ENCODE measurements at places on chromosomes 3 and 15.

- DNase-seq, result no peak
These were observed 33.6 kb upstream of the MTMR10 start for GRCh38 chr15:31024979-31025378.

- DNase-seq, result no peak
These were observed 136.5 kb downstream of the NTRK3 start for GRCh38 chr15:88120026-88120425.

GRCh38 chr15:96360581-96361308 lies 30.2 kb downstream of the NR2F2 start:
- DNase-seq, result no peak

- no peak for DNase-seq
These were observed 36.7 kb upstream of the CTDSPL start for GRCh38 chr3:37824954-37825328.

GRCh38 chr3:122993124-122993978 lies 34.2 kb downstream of the SEMA5B start:
- DNase-seq, result no peak

- DNase-seq, result no peak
These were observed 288.8 kb downstream of the ROBO2 start for GRCh38 chr3:77328690-77329089.

GRCh38 chr15:43489191-43489590 lies 3.8 kb downstream of the TP53BP1 start:
- DNase-seq, result no peak

DNA sequence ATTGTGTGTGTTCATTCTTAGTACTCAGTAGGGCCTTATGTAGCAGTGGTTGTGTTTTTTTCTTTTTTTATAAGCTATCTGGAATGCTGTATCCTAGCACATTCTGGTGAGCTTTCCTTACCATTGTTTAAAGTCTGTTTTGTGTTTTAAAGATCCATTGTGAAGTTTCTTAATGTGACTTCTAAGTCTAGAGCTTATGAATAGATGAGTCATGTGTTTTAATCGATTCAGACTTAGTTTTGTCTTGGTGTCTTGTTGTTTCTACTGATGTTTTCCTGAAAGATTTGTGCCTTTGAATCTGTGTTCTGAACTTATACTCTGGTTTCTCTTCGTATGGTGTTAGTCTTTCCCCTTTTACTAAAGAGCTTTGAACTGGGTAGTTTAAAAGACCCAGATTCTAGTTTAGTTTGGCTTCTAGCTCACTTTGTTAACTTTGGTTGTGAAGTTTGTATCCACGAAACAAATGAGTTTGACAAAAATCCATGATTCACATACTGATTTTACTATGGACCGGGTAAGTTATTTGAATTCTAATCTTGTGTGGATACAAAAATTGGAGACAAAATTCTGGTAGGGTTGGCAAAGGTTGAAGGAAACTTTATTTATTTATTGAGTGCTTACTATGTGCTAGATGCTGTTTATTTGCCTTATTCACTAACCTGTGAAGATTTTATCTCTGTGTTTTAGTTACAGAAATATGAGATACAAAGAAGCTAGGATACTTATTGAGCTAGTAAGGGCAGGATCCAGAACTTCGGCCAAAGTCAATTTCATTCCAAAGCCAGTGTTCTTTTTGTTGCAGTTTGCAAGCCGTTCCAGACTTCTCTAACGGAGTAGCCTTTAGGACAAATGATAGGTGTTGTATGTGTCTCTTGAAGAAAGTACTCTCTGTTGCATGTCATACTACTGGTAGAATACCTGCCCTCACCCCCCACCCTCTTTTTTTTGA lies 24.8 kb downstream of the AKAP13 start:
- no peak for DNase-seq

DNA sequence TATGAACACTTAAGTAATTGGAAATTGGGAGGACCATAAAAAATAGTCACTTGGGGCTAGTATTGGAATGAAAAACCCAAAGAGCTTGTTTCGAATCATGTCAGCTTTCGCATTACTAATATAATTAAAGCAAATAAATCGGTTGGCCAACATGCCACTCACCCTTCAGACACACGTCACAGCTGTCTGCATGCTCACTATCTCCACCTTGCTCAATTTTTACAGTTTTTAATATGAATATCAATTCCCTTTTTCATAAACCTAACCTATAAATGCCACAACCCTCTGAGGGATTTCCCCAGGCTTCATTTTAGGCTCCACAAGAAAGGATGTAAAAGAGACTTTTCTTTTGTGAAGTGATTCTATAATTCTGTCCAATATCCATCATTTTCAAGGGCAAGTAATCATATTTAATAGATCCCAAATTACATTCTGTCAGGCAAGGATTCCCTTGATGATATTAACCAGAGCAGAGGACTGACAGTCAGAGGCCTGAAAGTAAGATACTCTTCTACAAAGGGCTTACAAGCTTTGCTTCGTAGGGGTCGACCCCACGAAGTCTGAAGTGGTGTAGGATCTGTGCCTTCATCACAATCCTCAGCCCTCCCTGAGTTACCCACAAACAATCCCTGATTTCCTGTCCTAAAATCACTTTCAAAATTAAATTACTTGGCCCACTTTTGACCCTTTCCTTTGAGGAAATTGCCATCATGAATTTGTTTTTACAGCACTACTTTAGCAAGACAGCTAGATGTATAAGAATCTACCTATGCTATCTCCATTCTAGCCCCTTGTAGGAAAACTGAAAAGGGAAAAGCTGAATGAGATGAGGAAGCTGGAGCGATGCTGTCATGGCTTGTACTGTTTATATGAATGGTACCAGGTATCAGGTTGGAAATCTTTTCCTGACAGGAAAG lies 44.5 kb downstream of the NANOGP8 start:
- DNase-seq, result no peak

DNA sequence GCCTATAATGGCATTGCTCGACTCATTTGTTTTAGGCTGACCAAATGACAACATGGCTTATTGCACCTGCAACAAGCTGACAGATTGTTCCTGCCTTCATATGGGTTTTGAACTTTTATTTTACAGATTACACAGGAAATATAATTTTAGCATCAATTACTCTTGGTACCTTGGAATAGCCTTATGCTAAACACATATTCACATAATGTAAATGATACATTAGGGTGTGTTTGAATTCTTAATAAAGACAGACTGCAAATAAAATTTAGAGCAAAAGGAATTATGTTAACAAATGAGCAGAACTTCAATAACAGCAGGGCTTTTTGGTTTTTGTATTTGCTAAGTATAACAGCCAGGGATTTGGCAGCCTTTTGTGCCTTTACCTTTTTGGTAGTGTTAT lies 51.9 kb upstream of the TMC3 start:
- no peak for DNase-seq

GRCh38 chr3:46979958-46980497 lies 562 bp downstream of the NBEAL2 start:
- DNase-seq, result no peak

DNA sequence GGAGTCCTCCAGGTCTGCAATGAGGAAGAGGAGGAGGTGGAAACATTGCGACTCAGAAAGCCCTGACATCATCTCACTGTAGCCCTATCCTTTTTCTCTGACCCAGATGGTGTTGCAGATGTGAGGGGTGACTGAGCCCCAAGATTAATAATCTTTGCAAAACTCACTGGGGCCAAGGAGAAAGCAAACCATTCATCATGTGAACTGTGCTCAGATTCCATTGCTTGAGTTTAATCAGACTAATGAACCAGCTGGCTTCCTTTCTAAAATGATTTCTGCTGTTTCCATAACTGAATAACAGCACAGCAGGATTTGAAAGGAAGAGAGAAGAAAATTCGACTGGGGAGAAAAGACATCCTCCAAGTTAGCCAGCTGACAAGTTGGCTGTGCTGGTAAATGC lies 13.4 kb upstream of the DGKG start:
- DNase-seq, result no peak

DNA sequence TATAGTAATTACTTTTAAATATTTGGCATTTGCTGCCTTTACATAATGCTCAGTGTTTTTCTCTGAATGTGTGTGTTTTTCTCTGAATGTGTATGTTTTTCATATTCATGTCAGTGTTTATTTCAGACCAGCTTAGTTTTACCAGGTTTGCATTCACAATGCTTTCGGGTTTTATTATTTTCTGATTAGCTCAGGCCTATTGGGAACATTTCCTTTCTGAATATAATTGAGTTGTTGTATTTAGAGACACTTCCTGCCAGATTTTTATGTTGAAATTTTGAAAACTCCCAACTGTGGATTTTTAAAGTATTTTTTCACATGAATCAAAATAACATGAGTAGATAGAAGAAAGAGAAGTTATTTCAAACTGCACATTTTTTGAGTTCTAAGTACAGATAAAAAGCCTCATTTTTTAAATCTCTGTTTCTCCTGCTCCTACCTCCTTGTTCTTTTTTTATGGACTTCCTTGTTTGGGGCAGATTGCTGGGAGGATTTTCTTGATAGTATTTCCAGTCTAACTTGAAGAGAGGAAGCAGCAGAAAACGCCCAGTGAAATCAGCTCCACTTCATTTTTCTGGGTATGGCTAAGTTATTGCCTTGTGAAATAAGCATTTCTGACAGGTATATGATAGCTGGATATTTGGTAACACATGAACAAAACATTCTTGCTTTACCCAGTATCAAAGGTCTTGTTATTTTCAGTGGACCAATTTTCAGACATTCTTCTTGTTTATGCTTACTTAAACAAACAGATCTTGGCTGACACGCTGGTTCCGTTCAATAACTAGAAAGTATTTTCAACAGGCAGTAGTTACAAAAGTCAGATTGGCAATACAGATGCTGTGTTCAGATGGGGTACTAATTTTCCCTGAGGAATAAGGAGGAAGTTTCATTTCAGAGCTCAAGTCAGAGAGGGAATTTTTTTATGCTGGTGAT lies 70.7 kb downstream of the RIOX2 start:
- DNase-seq, result no peak

All from renal cortex interstitium (tissue), 15 donors.